CD8-positive, alpha-beta memory T cell (primary cell): ENCODE measurements at places on chromosomes 6 and 20.

DNA sequence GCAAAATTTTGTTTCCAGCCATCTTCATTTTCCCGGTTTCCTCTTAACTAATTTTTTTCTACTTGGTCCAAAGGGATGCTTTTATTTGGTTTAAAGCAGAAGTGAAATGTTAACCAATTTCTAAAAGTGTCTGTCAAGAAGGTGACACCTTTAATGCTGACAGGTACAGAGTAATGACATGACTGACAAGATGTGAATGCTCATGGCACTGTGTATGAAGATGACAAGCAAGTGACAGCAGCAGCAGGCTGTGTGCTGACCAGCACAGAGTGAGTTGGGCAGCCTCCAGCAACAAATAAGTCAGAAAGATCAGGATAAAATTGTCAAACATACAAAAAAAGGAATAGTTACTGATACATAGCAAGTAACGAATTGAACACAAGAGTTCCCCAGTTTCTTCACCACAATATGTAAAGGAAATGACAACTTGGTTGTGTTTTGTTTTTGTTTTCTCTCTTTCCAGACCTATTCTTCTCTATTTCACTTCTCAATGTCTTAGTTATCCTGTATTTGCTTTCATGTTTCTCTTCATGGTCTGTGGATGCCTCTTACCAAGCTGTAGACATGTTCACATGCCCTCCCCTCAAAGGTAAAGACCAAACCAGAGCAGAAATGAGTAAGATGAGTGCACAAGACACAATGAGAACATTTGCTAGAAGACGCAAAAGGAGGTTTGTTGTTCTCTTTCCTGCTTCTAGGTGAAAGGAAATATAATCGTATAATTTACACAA lies 174.9 kb downstream of the FRK start:
- no peak for DNase-seq

GRCh38 chr6:22068561-22069305 lies 228.1 kb downstream of the PRL start:
- DNase-seq = no peak

GRCh38 chr6:158834675-158835385 lies 15.7 kb upstream of the EZR start:
- DNase-seq = no peak

- no peak for DNase-seq
These were observed 490.3 kb downstream of the COL12A1 start for GRCh38 chr6:74715355-74716085.
